ENCODE measurements at places on chromosomes 5 and 9.

- no peak for DNase-seq
Observed at GRCh38 chr5:15577132-15577531, 77.2 kb downstream of the FBXL7 start.

- DNase-seq: no peak
Observed at GRCh38 chr9:70510157-70510770, 95.8 kb upstream of the KLF9 start.

GRCh38 chr9:136792321-136793085 is 1.4 kb downstream of the TMEM141 start:
- DNase-seq: no peak

DNA sequence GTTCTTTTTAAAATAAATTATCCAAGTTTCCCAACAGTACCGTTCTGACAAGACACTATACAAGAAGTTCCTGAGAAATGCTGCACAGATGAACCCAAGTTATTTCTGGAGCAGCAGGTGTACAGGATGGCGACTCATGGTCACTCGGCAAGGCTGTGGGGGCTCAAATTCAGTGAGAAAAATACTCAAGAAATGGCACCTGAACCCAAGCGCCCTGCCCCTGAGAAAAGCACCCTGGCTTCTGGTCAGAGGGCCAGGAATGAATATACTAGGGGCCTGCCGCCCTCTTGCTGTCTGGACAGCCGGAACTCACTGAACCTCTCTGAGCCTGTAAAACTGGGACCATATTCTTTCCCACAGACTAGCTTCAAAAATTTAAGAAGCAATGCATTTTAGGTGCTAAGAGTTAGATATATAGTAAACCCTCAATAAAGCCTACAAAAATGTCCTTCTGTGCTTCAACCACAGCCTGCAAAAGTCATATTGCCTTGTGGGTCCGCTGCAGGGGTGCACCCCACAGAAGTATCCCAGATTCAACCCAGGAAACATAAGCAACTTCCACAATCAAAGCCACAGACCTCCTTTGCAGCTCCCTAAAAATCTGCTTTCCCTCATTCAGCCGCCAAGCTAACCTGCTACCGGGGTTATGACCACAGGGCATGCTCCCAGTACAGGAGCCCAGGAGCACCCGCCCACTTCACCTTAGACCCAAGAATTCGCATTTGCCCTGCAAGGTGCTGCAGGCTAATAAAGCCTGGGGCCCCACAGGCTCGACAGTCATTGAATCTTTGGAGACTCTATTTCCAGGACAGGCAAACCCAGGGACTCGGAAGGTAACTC is 1.4 kb downstream of the RAPGEF1 start:
- no peak for DNase-seq

GRCh38 chr5:163912046-163912445 is 406.6 kb downstream of the MAT2B start:
- DNase-seq: no peak

DNA sequence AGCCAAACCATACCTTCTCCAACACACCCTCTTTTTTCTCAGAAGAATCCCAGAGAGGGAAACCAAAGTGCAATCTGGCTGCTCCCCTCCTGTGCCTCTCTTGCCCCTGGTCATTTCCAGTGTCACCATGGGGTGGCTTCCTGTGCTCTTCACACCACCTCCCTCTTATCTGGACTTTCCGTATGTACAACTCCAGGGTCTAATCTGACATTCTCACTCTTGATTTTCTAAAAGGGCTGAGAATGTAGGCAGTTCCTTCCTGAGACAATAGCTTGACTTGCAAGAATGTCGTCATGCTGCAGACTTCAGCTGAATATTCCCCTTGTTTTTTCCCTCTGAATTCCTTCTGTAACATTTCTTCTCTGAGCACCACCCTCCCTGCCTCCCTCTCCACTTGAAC is 110.2 kb downstream of the FBXL7 start:
- DNase-seq: no peak

- DNase-seq: no peak
Observed at GRCh38 chr5:53749621-53750020, 189.2 kb downstream of the NDUFS4 start.

- no peak for DNase-seq
Observed at GRCh38 chr5:32572778-32573480, 12.4 kb upstream of the SUB1 start.

GRCh38 chr5:10856683-10857337 is 95.8 kb upstream of the DAP start:
- peak; percentile 61 for DNase-seq

- DNase-seq: no peak
Observed at GRCh38 chr9:116209414-116210116, 56.0 kb downstream of the PAPPA start.

DNA sequence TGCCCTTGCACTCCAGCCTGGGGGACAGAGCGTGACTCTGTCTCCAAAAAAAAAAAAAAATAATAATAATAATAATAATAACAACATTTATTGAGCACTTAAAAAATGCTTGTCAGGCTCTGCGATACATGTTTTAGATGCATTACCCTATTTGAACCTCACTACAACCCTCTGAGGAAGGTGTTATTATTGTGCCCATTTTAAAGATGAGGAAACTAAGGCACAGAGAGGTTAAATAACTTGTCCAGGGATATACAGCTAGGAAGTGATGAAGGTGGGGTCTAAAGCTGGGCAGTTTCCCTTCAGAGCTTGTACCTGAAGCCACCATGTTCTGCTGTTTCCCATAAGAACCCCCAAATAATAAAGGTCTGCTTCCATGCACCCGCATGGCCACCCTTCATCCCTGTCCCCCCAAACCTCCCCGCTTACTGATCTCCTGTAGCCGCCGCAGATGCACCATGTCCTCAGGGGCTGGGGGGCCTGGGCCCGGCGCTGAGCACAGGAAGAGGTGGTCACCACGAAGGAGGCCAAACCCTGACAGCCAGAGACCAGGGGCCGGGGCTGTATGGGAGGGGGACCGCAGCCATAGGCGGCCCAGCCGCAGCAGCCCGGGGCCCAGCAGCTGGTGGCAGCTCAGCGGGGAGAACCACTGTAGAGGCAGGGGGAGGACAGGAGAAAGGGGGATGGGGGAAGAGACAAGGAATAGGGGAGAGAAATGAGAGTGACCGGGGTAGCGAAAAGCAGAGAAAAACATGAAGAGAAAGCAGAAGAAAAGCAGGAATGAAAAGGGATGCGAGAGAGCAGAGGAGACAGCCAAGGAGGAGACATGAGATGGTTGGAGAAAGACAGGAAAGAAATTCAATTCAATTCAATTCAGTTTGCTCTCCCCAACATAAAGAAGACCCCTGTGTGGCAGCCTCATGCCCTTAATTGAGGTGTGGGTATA is 15.1 kb upstream of the FCHSD1 start:
- DNase-seq: no peak

- DNase-seq: no peak
Observed at GRCh38 chr9:36470643-36471290, 70.7 kb upstream of the RNF38 start.

GRCh38 chr5:135185481-135186065 is 151.5 kb upstream of the PITX1 start:
- peak; percentile 39 for DNase-seq

DNA sequence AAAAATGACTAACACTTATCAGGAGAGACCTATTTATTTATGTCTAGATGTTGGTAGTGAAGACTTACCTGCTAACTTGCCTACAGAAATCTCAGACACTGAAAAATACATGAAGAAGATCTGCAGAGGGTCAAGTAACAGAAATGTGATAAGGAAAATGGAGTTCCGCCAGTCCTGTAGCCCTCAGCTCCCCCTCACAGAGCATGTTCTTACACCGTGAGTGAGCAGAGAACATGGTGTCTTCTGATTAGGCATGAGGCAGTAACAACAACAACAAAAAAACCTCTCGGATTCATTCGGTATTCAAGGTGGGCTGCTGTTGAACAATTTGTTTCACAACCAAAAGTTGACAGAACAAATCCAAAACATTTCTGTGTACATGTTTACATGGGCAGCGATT is 162.0 kb upstream of the SNX2 start:
- no peak for DNase-seq

GRCh38 chr5:150227606-150228273 is 37.9 kb downstream of the SLC6A7 start:
- DNase-seq: no peak

DNA sequence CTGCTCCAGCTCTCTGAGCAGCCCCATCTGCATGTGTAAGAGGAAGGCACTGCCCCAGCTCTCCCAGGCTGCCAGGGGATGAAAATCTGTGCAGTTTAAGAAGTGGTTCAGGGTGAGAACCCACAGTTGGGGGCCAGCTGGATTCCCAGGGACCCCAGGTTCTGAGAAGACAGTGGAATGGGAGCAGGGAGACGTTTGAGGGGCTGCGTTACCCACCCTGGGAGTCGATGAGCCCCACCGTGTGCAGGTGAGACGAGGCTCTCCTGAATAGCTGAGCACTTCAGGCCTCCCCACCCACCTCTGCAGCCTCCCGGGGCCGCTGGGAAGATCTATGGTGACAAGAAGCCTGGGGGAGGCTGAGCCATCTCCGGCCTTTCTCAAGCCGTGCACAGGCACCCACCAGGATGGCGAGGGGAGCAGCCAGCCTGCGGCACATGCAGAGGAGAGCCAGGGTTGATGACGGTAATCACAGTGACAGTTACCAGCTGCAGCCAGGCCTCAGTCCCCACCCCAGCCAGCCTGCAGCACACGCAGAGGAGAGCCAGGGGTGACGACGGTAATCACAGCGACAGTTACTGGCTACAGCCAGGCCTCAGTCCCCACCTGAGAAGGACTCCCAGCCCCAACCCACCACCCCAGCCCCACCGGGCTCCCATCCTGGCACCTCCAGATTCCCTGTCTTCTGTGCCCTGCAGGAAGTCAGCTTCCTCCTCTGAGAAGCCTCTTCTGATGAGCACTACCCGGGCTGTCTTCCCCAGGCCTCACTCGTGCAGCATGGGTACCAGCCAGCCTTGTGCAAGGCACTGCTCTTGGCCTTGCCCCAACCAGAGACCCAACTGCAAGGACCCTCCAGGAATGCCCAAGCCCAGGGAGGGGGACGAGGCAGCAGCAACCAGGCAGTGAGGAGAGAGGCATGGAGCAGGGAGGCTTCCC is 150.8 kb upstream of the PPP1R26 start:
- no peak for DNase-seq

Measured in nucleus accumbens (tissue), 56 donors.